Psoas muscle (tissue), 8 donors: ENCODE measurements at places on chromosomes 1 and 21. TPM values are rescaled to one million over a fixed set of nuclear protein-coding genes. Genes with fewer than 3 reads are reported as not detected.

- no peak for DNase-seq
Measured at GRCh38 chr1:100883963-100884362, 10.7 kb downstream of the EXTL2 start.

GRCh38 chr1:222054416-222054815, 312.5 kb upstream of the DUSP10 start:
- DNase-seq, result no peak

DNA sequence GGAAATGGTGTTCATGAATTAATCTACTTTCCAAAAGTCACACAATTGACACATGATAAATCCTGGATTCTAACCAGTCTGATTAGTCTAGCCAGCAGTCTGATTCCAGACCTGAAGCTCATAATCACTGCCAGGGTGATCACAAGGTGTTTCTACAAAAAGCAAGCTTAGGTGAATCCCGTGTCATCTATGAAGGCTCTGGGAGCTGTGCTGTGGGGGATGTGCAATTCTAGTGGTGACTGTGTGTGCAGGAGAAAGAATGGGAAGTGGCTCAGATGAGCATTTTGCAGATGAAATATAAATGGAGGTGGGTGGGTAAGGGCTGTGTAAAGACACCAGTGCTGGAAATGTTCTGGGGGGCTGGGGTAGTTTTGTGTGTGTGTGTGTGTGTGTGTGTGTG, 1.8 kb upstream of the NPPB start:
- DNase-seq, result no peak

DNA sequence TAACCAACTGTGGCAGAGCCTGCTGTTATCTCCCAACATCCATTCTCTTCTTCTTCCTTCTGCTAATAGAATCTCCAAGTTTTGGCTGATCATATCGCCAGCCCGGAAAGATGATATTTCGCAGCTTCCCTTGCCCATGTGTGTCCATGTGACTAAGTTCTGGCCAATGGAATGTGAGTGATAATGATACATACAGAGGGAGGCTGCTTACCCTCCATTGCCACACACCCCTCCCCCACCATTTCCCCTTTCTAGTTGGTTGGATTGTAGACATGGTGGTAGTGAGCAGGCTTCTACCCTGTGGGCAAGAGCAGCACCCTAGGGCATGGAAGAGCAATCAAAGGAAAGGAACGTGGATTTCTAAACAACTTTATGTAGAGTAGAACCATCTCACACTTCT, 48.8 kb downstream of the SLC9C2 start:
- no peak for DNase-seq

GRCh38 chr21:41360072-41360821, 1.6 kb upstream of the MX2 start:
- DNase-seq, result peak; percentile 77

DNA sequence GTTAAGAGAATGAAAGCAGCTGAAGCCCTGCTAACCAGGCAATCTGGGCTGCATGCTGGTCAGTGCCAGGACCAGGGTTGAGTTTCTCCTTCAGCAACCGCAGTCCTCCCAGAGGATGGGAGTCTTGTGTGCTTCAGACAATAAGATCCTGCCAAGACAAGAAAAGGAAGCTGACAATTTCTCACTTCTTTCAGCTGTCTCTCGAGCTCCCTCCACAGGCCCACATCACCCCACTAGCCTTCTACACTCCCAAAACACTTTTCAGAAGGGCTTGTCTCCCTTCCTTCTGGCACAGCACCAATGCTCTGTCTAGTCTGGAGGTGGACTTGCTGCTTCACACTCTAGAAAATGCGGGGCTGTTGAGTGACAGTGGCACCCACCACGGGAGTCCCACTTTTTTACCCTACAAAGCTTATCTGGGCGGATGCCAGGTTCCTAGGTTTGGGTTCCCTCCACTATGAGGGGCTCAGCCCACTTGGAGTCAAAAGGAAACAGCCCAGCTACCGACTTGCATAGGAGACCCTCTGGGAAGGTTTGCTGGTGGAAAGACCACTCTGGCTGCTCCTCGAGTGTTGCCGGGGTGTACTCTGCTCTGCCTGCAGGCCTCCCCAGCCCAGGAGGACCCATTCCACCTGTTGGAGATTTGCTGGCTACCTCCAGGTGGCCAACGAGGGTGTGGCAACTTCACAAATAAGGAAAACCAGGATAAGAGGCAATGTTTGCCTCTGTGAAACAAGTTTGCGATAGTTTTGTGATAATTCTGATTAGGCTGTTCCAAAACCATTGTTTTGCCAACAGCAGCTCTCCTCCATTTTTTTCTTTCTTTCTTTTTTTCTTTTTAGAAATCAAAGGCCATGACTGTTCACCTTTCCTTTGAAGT, 68.9 kb downstream of the TENT5C start:
- DNase-seq, result no peak

- DNase-seq, result no peak
Measured at GRCh38 chr1:209703834-209704504, 677 bp upstream of the HSD11B1 start.

DNA sequence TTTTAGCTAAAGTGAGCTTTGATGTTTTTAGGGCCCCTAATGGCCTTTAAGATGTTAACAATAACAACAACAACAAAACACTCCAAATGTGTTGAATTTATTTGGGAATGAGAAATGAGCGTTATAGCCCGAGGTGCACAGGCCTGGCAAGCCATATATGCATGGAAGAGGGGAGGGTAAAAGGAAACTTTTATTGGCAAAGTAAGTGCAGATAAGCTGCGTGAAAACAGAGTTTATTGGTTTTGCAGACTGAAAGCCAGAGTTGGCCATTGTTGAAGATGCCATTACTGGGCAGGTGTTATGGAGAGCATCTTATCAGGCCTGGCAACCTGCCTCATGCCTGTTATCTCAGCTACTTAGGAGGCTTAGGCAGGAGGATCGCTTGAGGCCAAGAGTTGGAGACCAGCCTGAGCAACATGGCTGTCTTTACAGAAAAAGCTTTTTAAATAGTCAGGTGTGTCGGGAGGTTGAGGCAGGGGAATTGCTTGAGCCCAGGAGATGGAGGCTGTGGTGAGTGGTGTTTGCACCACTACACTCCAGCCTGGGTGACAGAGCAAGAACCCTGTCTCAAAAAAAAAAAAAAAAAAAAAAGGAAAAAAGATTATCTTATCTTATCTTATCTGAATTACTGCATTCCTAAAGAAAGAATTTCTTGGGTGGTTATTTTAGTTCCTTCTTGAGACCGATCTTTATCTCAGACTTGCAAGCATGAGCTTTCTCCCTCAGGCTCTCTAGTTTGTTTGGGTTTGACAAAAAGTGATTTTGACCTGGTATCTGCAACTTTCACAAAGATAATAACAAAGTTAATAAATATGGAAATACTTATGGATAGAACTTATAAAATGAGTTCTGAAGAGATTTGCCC, 1.7 kb downstream of the PATJ start:
- DNase-seq, result no peak

- no peak for DNase-seq
Measured at GRCh38 chr1:22572818-22573217, 9.5 kb downstream of the EPHA8 start.

- DNase-seq, result no peak
Measured at GRCh38 chr1:230057681-230058565, 9.1 kb upstream of the GALNT2 start.

DNA sequence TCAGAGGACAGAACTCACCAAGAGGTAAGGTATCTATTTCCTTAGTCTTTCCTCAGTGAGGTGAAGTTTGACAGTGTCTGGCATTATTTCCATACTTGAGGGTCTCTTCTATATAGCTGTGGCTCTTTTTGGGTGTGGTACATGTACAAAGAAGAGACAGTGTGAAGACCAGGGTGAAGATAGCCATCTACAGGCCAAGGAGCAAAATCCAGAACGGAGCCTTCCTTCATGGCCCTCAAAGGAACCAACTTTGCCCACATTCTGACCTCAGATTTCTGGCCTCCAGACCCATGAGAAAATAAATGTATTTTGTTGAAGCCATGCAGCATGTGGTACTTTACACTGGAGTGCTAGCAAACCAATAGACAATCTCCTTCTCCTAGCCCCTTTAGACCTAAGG, 858.5 kb upstream of the B3GALT2 start:
- DNase-seq, result no peak

- no peak for DNase-seq
Measured at GRCh38 chr1:21657456-21658190, 11.5 kb downstream of the RAP1GAP start.

- no peak for DNase-seq
Measured at GRCh38 chr1:30384286-30385245, 338.8 kb downstream of the MATN1 start.

GRCh38 chr1:85616364-85616705, 35.8 kb downstream of the CCN1 start:
- DNase-seq, result no peak

- DNase-seq, result peak; percentile 28
Measured at GRCh38 chr1:230509281-230509977, 83.3 kb upstream of the PGBD5 start.

DNA sequence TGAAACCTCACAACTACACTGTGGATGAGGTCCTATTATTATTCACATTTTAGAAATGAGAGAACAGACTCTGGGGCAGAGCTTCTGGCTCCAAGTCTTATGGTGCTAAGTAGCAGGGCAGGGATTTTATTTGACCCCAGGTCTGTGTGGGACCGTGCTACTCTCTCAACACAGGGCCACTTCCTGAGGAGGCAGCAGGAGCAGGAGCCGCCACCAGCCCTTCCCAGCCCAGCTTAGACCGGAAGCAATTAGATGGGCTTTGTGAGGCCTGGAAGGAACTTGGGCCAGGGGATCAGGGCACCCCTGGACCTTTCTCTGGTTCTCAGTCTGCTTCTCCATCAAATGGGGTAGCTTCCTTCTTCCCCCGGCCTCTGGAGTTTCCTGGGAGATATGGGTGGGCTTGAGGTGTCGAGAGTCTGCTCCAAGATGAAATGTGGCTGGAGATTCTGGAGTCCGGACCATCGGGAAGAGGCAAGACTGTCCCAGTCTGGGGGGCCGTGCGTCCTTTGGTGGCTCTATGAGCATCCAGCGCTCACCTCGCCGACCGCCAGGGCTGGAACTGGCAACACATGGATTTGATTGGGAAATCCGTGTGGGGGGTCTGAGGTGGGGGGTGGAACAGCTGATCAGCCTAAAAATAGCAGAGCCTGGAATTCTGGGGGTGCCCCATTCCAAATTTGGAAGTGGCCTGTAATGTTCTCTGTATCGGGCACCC, 136.8 kb downstream of the FOXD2 start:
- DNase-seq, result no peak

DNA sequence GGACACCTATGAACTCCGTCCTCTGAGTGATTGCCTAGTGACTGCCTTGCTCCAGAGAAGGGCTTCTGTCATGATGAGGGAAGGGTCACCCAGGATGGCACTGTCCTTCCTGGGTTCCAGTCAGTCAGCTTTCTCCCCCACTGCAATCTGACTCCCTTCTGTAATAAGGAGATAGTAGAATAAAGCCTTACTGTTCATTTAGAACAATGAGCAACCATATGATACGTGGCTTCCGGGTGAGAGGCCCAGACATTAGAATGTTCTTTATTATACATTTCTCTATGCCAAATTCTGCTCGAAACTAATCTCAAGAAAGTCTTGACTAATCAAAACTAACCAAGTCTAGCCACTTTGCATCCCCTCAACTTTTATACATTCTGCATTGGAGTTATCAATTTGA, 8.5 kb upstream of the MTMR11 start:
- no peak for DNase-seq

GRCh38 chr21:34148826-34149558, 75.6 kb downstream of the MRPS6 start:
- no peak for DNase-seq

DNA sequence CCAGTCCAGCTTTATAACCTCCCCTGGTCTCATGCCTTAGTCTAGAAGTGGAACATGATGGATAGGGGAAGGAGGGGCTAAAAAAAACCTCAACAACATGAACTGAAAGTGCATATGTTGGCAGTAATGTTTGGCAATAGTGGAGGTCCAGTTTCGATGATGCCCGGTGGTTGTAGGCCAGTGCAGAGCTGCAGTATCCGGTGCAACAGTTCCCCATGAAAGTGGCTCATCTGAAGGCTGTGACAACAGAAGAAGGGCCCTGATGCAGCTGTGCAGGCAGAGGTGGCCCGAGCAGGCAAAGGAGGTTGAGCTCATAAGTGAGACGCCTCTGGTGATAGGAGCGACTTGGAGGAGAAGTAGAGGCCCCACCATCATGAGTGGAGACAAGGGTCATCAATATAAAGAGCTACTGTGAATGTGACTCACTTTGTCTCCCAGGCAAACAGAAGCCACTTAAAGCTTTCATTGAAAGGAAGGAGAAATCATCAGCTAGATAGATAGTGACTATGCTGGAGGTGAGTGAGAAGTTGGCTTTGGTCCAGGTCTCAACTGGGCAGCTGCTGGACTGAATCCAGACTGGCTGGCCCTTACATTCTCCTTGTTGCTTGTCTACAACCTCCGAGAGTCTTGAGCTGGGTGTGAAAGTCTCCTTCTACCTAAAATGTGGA, 10.2 kb upstream of the CREG1 start:
- no peak for DNase-seq

- DNase-seq, result no peak
Measured at GRCh38 chr1:201164645-201165044, 10.4 kb upstream of the TMEM9 start.

DNA sequence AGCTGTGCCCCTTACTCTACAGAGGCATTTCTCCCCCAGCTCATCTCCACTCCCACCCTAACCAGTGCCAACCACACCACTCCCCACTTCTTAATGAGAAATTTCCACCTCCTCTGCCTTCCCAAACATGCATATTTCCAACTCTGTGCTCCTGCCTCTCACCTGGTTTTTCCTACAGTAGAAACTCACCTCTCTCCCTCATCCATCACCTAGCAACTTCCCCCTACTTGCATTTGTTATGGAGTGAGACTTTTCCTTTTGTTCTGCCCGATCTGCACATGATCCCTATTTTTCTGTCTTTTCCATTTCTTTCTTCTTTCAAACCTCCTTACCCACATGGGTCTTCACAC, 11.9 kb downstream of the RGS8 start:
- no peak for DNase-seq

The NHLH1 gene
- total RNA-seq, result not detected

The ZNF593OS gene
- total RNA-seq, result 2.2 TPM

The KRTAP21-2 gene
- not detected for total RNA-seq

The RGL1 gene
- 3.9 TPM for total RNA-seq

The CAMTA1 gene
- total RNA-seq, result 64.6 TPM

The CFAP74 gene
- total RNA-seq, result not detected

The IRF6 gene
- total RNA-seq, result 5.1 TPM

The ELOVL1 gene
- 15.9 TPM for total RNA-seq

The GUCA2B gene
- total RNA-seq, result not detected

The RPE65 gene
- not detected for total RNA-seq

The CERS2 gene
- total RNA-seq, result 42.1 TPM

The GFI1 gene
- total RNA-seq, result 0.17 TPM

The RNF207 gene
- total RNA-seq, result 4.0 TPM
